ENCODE measurements at places on chromosomes 7 and 10. TPM values are rescaled to one million over a fixed set of nuclear protein-coding genes. Genes with fewer than 3 reads are reported as not detected.

Gene COL1A2
- total RNA-seq = not detected

Gene AHCYL2
- total RNA-seq = 6.6 TPM

Gene PTPRZ1
- total RNA-seq = not detected

Gene HECW1
- not detected for total RNA-seq

Gene GIMAP5
- not detected for total RNA-seq

Gene SCRN1
- 88.6 TPM for total RNA-seq

Gene NPTX2
- not detected for total RNA-seq

Gene ASAH2B
- 5.2 TPM for total RNA-seq

DNA sequence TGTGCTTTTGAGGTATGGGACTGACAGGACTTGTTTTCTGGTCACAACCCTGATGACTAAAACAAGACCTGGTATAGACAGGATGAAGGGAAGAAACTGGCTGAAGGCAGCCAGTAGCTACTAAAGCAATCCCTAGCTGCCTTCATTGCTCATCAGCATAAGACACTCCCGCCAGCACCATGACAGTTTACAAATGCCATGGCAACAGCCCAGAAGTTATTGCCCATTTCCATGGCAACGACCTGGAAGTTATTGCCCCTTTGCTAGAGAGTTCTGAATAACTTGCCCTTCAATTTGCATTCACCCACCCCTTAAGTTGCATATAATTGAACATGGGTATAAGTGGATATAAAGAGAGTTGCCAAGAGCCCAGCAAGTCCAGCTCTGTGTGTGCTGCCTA, 169.6 kb upstream of the FAM171A1 start:
- DNase-seq = no peak

- no peak for DNase-seq
Measured at GRCh38 chr10:88819290-88819689, 16.8 kb downstream of the LIPM start.

- no peak for DNase-seq
Measured at GRCh38 chr10:89337484-89337883, 9.7 kb downstream of the IFIT3 start.

DNA sequence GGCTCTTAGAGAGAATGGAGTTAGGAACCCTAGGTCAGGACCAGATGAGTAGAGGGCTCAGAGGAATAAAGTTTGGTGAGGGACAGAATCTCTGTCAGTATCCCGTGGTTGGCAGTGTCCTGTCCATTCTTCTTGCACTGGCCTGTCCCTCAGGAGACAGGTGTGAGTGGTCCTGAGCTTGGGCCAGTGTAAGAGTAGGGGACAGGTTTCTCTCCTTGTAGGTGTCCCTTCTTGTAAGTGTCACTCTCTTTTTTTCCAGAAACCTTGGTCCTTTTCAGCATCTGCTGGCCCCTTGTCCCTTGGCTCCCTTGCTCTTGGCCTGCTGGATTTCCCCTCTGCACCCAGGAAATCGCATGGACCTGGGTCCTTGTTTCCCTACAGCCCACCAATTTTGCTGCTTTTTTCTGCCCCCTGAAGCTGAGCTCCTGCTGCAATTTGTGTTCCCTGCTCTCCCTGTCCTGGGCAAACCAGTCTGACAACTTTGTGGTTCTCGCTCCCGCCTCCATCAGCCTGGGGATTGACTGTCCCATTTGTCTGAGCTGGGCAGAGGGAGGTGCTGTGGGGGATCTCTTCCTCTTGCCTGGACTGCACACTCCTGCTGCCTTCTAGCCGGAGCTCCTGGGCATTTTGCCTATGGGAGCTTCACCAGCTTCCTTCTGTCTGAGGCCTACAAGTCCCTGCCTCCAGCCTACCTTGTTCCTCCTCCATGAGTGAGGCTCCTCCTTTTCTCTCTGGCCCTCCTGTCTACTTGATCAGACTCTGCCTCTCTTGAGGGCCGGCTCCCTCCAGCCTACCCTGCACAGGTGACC, 6.5 kb downstream of the TSPAN14 start:
- DNase-seq = no peak

DNA sequence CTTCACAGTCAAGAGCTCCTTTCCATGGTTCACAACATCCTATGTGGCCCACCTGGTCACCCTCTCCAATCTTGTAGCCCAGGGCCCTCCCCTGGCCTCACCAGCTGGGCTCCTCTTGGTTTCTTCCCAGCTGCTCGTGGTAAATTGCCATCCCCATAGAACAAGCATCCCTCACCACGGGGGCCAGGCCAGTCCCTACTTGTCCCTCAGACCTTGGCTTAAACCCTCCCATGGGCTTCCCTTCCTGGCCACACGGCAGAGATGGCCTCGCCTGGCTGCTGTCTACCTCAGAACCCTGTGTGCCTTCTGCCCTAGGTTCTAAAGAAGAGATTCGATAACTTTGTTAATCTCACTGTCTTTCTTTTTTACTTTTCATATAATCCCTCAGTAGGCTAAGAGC, 153.3 kb upstream of the TCERG1L start:
- no peak for DNase-seq

- no peak for DNase-seq
Measured at GRCh38 chr7:141572175-141572574, 21.0 kb downstream of the AGK start.

- DNase-seq = no peak
Measured at GRCh38 chr7:16347066-16347826, 74.1 kb downstream of the CRPPA start.

DNA sequence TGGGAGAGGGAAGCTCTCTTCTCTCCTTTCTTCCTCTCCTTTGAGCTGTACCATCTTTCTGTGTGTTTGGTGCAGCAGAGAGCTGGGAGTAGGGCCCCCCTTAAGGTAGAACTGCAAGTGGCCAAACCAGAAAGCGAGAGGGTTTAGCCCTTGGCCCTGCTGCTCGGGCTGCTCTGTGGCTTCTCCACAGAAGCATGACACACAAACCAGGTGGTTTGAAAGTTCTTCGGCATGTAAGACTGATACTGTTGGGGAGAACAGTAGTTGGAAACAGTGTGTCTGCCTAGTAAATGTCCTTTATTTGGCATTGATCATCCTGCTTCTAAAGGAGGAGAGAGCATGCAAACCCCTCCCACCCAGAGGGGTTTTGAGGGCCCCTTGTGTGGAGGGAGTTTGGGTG, 277.8 kb downstream of the CELF2 start:
- DNase-seq = no peak

DNA sequence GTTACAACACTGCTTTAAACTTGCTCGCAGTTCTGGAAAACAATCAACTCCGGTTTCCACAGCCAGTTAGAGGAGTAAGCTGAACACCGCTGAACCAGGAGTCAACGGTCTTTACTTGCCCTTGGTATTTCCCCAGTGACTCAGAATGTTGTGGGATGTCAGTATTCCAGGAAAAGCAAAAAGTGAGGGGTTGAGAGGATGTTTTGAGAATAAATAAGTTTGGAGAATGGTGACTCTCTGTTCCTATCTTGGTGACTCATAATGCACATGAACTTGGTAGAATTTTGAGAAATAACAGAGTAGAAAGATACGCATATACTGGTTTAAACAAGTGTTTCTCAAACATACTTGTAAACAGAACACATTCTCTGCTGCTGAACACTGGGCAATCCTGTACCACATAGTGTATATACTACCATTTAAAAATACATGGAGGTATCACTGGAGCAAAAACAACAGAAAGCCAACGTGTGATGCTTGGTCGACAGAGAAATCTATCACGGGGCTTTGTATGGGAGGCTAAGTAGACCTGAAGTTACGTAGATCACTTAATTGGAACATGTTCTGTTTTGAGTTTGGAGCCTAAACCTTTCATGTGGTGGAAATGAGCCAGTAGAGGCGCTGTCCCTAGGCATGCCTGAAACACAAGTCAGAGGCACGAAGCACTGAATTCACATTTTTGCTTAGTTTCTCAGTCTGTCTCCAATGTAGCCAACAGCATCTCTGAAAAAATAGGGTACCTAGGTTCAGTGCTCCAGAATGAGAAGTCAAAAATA, 534.3 kb downstream of the PARD3 start:
- DNase-seq = no peak
